ENCODE measurements at places on chromosomes 3 and 15.

GRCh38 chr3:50237754-50238548, 1.9 kb downstream of the GNAI2 start:
- peak; percentile 89 for DNase-seq

DNA sequence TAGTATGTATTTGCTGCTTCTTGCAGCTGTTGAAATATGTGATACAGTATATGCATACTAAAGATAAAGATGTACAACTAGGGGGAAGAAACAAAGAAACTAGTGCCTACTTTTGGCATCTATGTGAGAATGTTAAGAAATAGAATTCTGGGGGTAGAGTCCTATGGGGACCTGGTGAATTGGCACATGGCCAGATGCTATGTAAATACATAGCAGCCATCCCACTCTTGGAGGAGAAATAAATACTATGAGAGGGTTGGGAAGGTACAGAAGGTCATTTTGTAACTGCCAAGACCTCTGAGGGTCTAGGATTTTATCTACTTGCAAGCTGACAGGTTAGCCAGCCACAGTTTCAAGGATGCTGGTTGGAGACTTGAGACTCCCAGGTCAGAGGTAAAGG, 298.3 kb upstream of the TBL1XR1 start:
- no peak for DNase-seq

DNA sequence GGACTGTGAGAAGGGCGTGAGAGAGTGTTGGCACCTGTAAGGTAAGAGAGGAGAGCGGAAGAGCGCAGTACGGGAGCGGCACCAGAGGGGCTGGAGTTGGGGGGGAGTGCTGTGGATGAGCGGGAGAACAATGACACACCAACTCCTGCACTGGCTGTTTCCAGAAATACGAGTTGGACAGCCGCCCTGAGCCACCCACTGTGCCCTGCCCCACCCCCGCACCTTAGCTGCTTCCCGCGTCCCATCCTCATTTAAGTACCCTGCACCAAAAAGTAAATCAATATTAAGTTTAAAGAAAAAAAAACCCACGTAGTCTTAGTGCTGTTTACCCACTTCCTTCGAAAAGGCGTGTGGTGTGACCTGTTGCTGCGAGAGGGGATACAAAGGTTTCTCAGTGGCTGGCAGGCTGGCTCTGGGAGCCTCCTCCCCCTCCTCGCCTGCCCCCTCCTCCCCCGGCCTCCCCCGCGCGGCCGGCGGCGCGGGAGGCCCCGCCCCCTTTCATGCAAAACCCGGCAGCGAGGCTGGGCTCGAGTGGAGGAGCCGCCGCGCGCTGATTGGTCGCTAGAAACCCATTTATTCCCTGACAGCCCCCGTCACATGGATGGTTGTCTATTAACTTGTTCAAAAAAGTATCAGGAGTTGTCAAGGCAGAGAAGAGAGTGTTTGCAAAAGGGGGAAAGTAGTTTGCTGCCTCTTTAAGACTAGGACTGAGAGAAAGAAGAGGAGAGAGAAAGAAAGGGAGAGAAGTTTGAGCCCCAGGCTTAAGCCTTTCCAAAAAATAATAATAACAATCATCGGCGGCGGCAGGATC, at the start of gene SOX2:
Gene SOX2 (plus strand): TSS at position 601 of the 811 bp plus-strand sequence. CDS start 436 bp downstream, outside the sequence.
- DNase-seq: peak; percentile 76

- DNase-seq: no peak
Observed at GRCh38 chr3:162337630-162338029, 841.0 kb downstream of the OTOL1 start.

DNA sequence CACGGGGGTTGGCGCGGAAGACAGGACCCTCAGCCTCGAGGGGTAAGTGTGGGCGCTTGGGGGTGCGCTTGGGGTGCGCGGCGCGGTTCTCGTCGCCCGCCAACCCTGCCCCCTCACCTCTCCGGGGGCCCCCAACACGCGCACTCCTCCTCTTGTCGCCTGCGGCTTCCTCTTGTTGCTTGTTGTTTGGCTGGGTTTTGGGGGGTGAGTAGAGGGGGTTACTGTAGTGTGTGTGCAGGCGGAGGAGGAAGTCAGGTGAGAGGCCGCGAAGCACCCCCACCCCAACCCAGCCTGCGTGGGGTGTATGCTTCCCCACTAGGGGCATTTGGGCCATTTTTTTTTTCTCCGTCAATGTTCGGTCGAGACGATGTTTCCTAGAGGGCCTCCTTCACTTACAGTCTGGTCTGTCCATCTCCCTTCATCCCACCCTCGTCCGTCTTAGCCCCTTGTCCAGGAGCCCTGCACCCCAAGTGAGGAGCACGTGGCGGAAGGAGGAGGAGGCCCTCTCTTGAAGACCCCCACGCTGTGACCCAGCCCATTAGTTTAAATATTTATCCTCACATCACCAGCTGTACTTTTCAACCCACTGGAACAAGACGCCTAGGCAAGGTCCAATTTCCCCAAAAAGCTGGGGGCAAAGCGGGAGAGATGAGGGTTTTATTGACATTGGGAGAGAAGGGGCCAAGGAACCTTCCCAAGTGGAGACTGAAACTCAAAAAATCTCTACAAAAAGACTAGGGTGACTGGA, 20.4 kb upstream of the SATB1 start:
- no peak for DNase-seq

DNA sequence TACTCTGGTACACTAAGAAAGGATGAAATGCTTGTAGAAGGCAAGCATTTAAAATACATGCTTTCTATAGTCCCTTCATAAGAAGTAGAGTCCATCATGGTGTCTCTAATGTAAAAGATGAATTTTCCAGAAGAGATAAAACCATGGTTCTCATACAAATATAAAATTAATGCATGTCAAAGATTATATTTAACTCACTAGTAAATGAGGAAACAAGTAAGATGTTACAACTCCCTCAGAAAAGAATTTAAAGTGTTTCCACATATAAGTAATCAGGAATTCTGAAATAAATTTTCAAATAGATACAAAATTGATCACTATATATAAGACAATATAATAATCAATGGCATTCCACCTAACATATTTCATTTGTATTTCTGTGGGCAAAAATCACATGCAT, 570.3 kb upstream of the CCDC54 start:
- DNase-seq: no peak

GRCh38 chr3:172705170-172705569, 5.7 kb downstream of the NCEH1 start:
- no peak for DNase-seq

DNA sequence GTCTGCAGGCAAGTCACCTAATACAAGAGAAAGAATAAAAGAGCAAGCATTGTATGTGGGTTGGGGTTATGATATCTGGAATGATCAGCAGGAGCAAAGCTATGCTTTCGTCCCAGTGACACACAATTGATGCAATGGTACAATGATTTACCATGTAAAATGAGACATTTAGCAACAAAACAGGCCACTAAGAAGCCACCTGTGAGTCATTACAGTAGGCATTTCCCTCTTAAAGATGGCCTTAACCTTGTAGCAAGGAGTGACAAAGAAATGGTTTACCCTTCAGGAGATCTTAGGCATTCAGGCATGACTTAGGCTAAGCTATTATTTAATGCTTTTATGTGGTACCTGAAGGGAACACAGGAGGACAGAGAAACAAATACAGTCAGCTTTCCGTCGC, 373.3 kb upstream of the RBMS3 start:
- DNase-seq: no peak

- no peak for DNase-seq
Observed at GRCh38 chr15:76625267-76625666, 279.9 kb downstream of the SCAPER start.

- DNase-seq: no peak
Observed at GRCh38 chr3:126313580-126314304, 43.5 kb downstream of the KLF15 start.

DNA sequence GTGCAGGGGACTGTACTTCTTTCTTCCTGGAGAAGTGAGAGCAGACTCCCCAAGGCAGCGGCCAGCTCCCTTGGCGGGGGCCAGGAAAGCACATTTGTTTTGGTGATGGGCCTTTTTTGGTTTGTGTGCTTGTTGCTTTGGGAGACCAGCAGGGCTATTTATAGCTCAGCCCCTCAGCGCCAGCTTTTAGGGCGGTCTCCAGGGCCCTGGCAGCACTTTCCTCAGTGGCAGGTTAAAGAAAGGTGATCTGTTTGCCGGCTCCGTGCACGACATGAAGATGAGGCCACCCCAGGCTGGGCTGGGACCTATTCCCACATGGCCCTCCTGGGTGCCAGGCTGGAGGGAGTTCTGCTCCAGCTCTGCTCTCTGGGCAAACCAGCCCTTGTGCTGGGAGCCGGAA, 21.8 kb downstream of the SLC6A11 start:
- no peak for DNase-seq

DNA sequence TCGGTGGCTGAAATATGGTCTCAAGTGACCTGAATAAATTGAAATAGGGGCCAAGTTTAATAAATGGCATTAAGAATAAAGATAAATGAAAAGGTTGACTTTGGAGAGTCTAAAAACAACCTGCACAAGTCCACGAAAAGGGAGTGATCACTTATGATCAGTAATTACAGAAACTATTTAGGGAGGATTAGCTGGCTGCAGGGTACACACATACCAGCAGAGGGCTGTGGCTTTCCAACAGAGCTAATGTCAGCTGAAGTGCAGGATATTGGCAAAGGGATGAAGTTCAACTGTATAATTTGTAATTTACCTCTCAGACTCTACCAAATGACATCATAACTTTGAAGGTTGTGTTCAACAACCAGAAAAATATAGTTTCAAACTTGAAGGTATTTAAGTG, 86.8 kb downstream of the SYNPR start:
- no peak for DNase-seq

DNA sequence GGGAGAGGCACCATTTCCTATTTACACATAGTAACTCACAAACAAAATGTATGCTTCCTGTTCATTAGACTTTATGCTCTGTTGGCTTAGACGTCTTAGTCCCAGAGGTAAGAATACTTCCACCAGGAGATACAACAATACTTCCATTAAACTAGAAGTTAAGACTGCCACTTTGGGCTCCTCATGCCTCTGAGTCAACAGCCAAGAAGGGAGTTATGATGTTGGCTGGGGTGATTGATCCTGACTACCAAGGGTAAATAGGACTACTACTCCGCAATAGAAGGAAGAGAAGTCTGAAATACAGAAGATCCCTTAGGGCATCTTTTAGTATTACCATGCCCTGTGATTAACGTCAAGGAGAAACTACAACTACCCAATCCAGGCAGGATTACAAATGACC, 43.5 kb upstream of the ABI3BP start:
- no peak for DNase-seq

GRCh38 chr3:172317984-172318383, 130.3 kb downstream of the GHSR start:
- DNase-seq: peak; percentile 44

DNA sequence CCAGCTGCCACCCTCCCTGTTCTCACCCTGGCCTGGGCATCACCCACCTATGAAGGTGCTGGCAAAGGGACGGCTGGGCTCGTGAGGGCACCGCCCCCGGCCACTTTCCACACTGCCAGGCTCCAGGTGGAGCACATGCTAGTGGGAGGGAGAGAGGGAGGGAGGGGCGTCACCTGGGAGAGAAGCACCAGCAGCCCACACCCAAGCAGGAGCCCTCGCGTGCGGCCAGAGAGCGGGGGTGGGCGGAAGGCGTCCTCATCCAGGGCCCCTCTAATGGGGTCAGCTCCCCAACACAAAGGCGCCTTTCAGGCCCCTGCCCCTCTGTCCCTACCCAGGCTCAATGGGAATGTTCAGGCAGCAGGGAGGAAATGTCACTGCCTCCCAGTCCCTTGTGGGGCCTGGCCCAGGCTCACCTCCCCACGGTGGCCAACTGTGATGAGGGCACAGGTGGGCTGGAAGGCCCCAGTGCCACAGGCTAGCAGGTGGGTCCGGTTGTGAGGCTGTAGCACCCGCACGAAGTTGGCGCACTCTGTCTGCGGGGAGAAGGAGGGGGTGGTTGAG, 3.1 kb downstream of the SEMA3G start:
- no peak for DNase-seq

GRCh38 chr15:58163985-58164384, 25.8 kb downstream of the AQP9 start:
- DNase-seq: no peak

GRCh38 chr15:51793521-51794305, 35.7 kb upstream of the TMOD3 start:
- peak; percentile 42 for DNase-seq

- no peak for DNase-seq
Observed at GRCh38 chr3:139457066-139457465, 19.2 kb downstream of the RBP2 start.

DNA sequence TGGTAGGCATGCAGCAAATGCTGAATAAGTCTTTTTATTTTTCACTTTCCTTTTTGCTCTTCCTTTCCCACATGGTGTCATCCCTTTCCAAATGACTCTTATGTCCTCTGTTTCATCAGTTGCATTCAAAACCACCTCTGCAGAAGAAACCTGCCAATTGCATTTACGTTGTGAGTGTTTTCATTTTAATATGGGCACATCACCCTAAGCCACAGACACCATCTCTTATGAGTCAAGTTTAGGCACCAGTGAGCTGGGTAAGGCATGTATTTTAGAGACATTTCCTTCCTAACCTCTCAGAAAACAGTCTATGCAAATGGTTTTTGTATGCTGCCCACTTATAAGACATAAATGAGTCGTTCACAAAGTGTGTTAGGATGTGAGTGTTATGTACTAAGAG, 223.3 kb upstream of the ADAMTS9 start:
- DNase-seq: no peak

GRCh38 chr15:61106044-61106834, 122.9 kb downstream of the RORA start:
- DNase-seq: no peak

GRCh38 chr3:131216330-131216729, 165.2 kb upstream of the NUDT16 start:
- no peak for DNase-seq

GRCh38 chr3:29427266-29428103, 146.6 kb downstream of the RBMS3 start:
- peak; percentile 41 for DNase-seq

- no peak for DNase-seq
Observed at GRCh38 chr15:56428821-56429458, 36.0 kb downstream of the MNS1 start.

GRCh38 chr3:126857928-126858327, 125.0 kb upstream of the PLXNA1 start:
- no peak for DNase-seq

DNA sequence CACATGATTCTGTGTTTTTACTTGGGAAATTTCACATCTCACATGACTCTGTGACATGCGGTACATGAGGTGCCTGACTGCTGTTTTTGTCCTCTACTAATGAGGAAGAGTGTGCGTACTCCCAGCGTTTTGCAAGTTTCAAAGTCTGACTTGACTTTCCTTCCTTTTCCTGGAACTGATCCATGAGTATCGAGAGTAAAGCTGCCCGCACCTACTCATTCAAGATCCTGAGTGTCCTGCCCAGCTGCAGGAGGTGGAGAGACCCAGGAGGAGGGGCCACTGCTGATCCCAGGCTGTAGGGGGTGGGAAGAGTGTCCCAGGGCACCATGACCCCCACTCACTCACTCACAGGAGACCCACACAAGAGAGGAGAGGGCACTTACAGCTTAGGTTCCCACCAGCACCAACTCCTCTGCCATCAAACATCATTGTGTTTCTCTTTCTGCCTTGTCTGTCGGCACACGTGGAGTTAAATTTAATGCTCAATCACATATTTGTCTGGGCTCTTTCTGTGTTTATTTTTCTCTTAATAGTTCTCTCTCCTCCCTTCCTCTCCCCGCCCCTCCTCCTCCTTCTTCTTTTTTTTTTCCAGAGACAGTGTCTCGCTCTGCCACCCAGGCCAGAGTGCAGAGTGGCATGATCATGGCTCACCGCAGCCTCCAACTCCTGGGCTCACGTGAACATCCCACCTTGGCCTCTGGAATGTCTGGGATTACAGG, 1.4 kb downstream of the CCR5AS start:
- DNase-seq: no peak

GRCh38 chr3:14151471-14152083, 26.7 kb downstream of the TMEM43 start:
- no peak for DNase-seq

All from MG63 (cell line).